ENCODE measurements at places on chromosomes 2 and 18.

- DNase-seq = no peak
These were observed 73.4 kb downstream of the UBR3 start for GRCh38 chr2:169900686-169901085.

DNA sequence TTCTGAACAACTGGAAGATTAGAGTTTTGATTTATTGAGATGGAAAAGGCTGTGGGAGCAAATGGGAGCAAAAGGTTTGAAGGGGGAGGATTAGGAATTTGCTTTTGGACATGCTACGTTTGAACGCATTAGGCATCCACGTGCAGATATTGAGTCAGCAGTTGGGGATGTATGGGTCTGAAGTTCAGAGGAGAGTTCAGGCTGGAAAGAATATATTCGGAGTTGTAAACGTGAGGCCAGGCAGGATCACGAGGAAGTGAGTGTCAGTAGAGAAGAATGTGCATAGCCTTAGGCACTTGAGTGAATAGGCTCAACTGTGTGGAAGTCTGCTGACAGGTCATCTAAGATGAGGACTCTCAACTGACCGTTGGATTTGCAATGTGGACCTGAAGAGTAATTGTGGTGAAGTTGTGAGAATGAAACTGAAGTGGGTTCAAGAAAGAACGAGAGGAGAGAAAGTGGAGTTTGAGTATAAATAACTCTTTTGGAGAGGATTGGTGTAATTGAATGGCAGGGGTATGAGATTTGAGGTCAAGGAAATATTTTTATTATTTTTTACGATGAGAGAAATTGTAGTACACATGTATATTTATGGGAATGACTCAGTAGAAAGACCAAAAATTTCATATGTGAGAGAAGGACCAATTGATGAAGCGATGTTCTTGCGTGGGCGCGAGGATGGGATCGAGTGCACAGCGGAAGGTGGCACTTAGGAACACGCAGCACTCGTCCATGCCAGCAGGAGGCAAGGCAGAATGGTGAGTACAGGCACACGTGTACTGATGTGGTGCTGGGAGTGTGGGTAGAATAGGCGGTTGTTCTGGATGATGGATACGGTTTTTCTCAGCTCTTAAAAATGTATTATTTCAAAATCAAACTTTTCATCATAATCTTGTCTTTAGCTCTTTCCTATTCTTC, 40.5 kb upstream of the POLE4 start:
- no peak for DNase-seq

- no peak for DNase-seq
These were observed 37.8 kb upstream of the CCDC150 start for GRCh38 chr2:196601430-196602306.

GRCh38 chr18:24875777-24876176, 415.3 kb downstream of the HRH4 start:
- DNase-seq = no peak
